CD4-positive, alpha-beta T cell treated with Interleukin-1 beta for 1 hour (primary cell): ENCODE measurements at places on chromosomes 11 and 22.

GRCh38 chr11:65224930-65225278 is 36.9 kb upstream of the POLA2 start:
- no peak for DNase-seq

- no peak for DNase-seq
These were observed 60.3 kb downstream of the MTMR2 start for GRCh38 chr11:95863486-95864140.

DNA sequence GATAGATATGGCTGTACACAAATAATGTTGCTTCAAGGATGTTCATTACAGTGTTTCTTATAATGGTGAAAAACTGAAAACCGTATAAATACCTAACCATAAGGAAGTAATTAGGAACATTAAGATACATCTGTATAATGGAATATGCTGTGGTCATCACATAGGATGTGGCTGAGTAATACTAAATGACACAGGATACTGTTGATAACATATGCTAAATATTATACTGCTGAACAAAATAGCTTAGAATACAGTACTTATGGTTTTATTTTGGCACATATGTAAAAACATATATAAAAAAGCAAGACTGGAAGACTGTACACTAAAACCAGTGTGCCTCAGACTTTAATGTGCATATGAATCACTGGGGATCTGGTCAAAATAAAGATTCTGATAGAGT is 43.8 kb downstream of the FBXO7 start:
- no peak for DNase-seq

GRCh38 chr11:2927851-2928604 is 1.2 kb downstream of the PHLDA2 start:
- no peak for DNase-seq

DNA sequence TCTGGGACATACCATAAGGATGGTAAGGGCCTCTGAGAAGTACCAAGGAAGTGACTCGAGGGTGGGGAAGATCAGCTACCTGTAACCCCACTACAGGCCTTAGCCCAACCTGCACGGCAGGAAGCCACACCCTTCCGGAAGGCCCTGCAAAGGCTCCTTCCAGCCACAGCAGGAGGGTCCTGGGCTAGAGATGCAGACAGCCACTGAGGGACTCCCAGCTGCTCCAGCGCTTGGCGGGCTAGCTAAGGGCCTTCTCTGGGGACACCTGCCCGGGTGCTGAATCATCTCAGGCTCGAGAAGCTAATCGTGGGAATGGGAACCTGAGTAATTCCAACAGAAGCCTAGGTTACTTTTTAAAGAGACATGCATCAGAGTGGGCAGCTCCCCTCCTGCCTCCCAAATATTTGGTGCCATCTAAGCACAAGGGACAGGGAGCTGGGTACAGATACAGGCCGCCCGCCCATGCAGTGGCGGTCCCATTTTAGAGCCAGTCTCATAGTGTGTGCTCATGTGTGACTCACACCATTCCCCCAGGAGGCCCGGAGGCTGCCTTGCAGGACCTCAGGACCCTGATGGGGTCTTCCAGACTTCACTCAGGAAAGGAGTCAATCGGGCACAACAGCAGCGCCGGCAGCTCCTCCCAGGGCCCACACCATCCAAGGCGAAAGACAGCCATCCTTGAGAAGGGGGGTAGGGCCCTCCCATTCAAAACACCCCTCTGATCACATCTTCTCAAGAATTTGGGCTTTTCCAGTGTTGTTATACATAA is 8.0 kb downstream of the MYH9 start:
- DNase-seq, result peak; percentile 69
